Activated CD4-positive, alpha-beta T cell treated with anti-CD3 and anti-CD28 coated beads, Interleukin-2, Interleukin-4, amounts not matched to agents 100 ng/mL and 50 ng/mL, durations not matched to agents 16 hours and 8 hours (primary cell): ENCODE measurements at places on chromosomes 1 and 21.

GRCh38 chr1:77958391-77958790, 20.5 kb downstream of the FUBP1 start:
- DNase-seq, result no peak

DNA sequence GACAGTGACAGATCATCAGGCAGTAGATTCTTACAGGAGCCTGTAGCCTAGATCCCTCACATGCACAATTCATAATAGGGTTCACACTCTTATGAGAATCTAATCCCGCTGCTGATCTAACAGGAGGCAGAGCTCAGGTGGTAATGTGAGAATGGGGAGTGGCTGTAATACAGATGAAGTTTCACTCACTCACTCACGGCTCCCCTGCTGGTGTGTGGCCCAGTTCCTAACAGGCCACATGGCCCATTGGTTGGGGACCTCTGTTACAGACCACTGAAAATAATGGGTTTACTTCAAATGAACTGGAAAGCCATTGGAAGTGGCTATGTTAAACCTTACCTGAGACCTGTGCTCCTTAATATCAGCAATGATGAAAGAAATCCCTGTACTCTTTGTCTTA, 151.0 kb downstream of the GRIK1 start:
- no peak for DNase-seq

GRCh38 chr1:211526101-211526500, 34.1 kb upstream of the RD3 start:
- DNase-seq, result no peak

- DNase-seq, result no peak
Observed at GRCh38 chr1:188735567-188735966, 1742.1 kb downstream of the BRINP3 start.

- no peak for DNase-seq
Observed at GRCh38 chr1:228405979-228406228, 731 bp downstream of the TRIM11 start.

DNA sequence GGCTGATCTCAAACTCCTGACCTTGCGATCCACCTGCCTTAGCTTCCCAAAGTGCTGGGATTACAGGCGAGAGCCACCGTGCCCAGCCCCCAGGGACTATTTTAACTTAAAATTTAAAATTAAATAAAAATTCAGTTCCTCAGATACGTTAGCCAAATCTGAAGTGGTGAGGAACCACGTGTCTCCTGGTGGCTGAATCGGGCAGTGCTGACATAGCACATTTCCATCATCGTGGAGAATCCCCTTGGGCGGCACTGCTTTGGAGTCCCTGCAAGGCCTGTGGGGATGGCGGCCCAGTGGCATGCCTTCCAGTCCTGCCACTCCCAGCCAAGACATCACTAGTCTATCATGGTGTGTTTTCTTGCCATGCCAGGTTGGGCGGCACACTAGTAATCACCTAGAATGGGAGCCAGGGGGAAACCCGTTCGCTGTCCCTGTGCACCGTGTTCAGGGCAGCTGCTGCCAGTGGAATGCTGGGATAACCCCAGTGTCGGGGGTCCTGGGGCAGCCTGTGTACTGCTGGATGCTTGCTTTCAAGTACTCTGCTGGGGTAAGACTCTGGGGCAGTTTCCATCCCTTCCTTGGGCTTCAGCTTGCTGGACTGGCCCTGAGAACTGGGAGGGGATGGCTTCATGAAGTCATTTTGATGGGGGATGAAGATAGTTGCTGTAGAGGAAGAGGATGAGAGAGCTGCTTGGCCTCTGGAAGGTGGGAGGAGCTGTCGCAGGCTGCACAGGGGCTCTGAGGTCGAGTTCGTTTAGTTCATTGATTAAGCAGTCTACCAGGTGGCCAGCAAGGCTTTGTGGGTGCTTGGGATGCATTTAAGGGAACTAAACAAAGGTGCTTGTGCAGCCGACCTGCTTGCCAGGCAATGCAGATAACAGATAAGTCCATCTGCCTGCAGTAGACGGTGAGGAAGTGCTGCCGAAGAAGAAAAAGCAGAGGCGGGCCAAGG, 4.6 kb downstream of the ZBTB48 start:
- DNase-seq, result no peak
